ENCODE measurements at places on chromosomes 7 and 10.

DNA sequence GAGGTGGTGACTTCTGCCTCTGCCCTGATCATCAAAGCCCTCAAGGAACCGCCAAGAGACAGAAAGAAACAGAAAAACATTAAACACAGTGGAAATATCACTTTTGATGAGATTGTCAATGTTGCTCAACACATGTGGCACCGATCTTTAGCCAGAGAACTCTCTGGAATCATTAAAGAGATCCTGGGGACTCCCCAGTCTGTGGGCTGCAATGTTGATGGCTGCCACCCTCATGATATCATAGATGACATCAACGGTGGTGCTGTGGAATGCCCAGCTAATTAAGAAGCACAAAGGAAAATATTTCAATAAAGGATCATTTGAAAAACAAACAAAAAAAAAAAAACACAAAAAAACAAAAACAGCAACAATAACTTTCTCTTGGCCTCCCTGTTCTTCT is 59.5 kb upstream of the TOMM7 start:
- peaks cover 12% of the 10 kb centered on the region for H3K36me3 ChIP-seq
- H3K27me3 ChIP-seq, result no peaks in the 10 kb centered on the region
- DNase-seq, result no peak

DNA sequence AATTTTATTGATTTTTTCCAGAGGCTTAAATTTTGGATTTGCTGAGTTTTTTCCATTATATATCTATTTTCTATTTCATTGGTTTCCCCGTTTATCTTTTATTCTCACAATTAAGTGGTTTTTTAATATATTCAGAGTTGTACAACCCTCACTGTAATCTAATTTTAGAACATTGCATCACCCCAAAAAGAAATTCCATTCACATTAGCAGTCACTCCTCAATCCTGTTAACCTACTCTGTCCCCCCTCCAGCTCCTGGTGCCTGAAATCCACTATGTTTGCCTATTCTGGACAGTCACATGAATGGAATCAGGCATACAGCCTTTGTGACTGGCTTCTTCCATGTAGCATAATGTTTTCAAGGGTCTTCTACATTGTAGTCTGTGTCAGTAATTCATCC is 55.8 kb upstream of the ITGA8 start:
- H3K4me1 ChIP-seq, result no peaks in the 10 kb centered on the region
- H3K27me3 ChIP-seq, result no peaks in the 10 kb centered on the region
- H3K27ac ChIP-seq, result no peak overlapping the region
- H3K36me3 ChIP-seq, result peaks cover 46% of the 10 kb centered on the region
- DNase-seq, result no peak
- no peak overlapping the region for H3K4me3 ChIP-seq

GRCh38 chr10:103676851-103677417 is 178.4 kb downstream of the SH3PXD2A start:
- H3K27ac ChIP-seq, result no peak overlapping the region
- H3K4me3 ChIP-seq, result no peak overlapping the region
- H3K36me3 ChIP-seq, result no peaks in the 10 kb centered on the region
- H3K4me1 ChIP-seq, result peaks cover 12% of the 10 kb centered on the region

DNA sequence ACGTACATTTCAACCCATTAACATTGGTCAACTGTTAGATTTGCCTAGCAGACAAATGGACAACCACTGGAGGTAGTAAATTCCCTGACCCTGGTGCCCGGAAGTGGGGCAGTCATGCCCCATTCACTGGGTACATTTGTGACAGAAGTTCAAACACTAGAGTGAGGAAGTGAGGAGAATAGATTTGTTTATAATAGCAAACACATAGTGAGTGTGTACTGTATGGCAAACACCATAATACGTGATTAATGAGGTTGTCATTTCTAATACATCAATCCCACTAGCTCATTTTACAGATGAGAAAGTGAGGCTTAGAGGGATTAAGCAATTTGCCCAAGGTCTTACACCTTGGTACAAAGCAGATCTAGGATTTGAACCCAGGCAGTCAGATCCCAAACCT is 181.9 kb upstream of the MKLN1 start:
- no peak overlapping the region for H3K27ac ChIP-seq
- no peak overlapping the region for H3K4me3 ChIP-seq
- peaks cover 4% of the 10 kb centered on the region for H3K36me3 ChIP-seq
- no peaks in the 10 kb centered on the region for H3K4me1 ChIP-seq
- no peak for DNase-seq
- peaks cover 5% of the 10 kb centered on the region for H3K27me3 ChIP-seq

- no peak overlapping the region for H3K4me3 ChIP-seq
- DNase-seq, result no peak
- peaks cover 1% of the 10 kb centered on the region for H3K4me1 ChIP-seq
- peaks cover 16% of the 10 kb centered on the region for H3K27me3 ChIP-seq
Observed at GRCh38 chr10:33055625-33056024, 97.6 kb upstream of the ITGB1 start.
